ENCODE measurements at places on chromosomes 3 and 15. TPM values are rescaled to one million over a fixed set of nuclear protein-coding genes. Genes with fewer than 3 reads are reported as not detected.

The CFAP44 gene
- total RNA-seq: 7.7 TPM

The FAM81A gene
- not detected for total RNA-seq

The ANKDD1A gene
- total RNA-seq: 16.5 TPM

The GRM2 gene
- total RNA-seq: not detected

The IL17RB gene
- 0.49 TPM for total RNA-seq

The SLCO2A1 gene
- total RNA-seq: 2.8 TPM

The ZNF502 gene
- total RNA-seq: 4.2 TPM

The IL17RE gene
- 11.0 TPM for total RNA-seq

The MYL3 gene
- total RNA-seq: 7.6 TPM

The ALG1L2 gene
- total RNA-seq: not detected

The APOD gene
- total RNA-seq: 1,841 TPM

The DUOX1 gene
- 0.57 TPM for total RNA-seq

The NR1I2 gene
- total RNA-seq: 0.66 TPM

The UBL7 gene
- total RNA-seq: 38.2 TPM

The P2RY14 gene
- 21.2 TPM for total RNA-seq

The CRYGS gene
- total RNA-seq: 7.9 TPM

The FAM219B gene
- 70.5 TPM for total RNA-seq

The CAND2 gene
- total RNA-seq: 1.3 TPM

The CACNA2D2 gene
- total RNA-seq: 1.7 TPM

The CPNE4 gene
- not detected for total RNA-seq

The GP9 gene
- not detected for total RNA-seq

The DUSP7 gene
- total RNA-seq: 15.6 TPM

The MYO5C gene
- total RNA-seq: 24.3 TPM

The SCN5A gene
- total RNA-seq: not detected

The CPA3 gene
- 1.9 TPM for total RNA-seq

The DNAH12 gene
- 0.16 TPM for total RNA-seq

The TMEM42 gene
- total RNA-seq: 19.4 TPM

The EDC3 gene
- total RNA-seq: 10.5 TPM

The CRABP1 gene
- not detected for total RNA-seq

The C3orf49 gene
- total RNA-seq: not detected

The GOLGA6L10 gene
- 1.5 TPM for total RNA-seq

The ADIPOQ gene
- total RNA-seq: 1,341 TPM

The CMSS1 gene
- total RNA-seq: 21.3 TPM

The EAF1 gene
- total RNA-seq: 18.5 TPM

The SETD5 gene
- total RNA-seq: 73.5 TPM

The RTP3 gene
- total RNA-seq: not detected
